ENCODE measurements at places on chromosomes 5 and 9.

GRCh38 chr5:113581388-113581787 is 67.9 kb downstream of the YTHDC2 start:
- no peak overlapping the region for H3K27ac ChIP-seq
- no peaks in the 10 kb centered on the region for H3K27me3 ChIP-seq
- H3K36me3 ChIP-seq = peaks cover 17% of the 10 kb centered on the region
- no peak overlapping the region for H3K4me3 ChIP-seq
- H3K4me1 ChIP-seq = peaks cover 2% of the 10 kb centered on the region

DNA sequence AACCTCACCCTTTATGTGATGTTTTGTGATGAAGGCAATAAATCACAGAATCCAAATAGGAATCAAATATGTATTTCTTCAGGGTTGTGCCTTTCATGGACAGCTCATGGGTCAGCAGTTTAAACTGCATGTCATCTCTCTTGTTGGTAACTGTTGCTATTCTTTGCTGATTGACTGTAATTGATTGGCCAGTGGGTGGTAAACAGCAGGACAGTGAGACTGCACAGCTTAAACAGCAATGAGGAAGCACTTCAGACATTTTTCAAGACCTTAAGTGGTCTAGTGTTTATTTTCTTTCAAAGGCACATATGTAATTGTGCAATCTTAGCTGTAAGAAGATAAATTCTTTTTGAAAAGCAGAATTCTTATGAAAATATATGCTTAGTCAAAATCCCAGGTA is 260.5 kb downstream of the COX7C start:
- no peak overlapping the region for H3K4me3 ChIP-seq
- no peak for DNase-seq
- H3K27ac ChIP-seq = no peak overlapping the region
- H3K36me3 ChIP-seq = no peaks in the 10 kb centered on the region
- H3K4me1 ChIP-seq = no peaks in the 10 kb centered on the region

- no peak overlapping the region for H3K4me3 ChIP-seq
- H3K4me1 ChIP-seq = no peaks in the 10 kb centered on the region
- H3K27me3 ChIP-seq = peaks cover 54% of the 10 kb centered on the region
- H3K36me3 ChIP-seq = no peaks in the 10 kb centered on the region
- H3K27ac ChIP-seq = no peak overlapping the region
- DNase-seq = no peak
These were observed 19.4 kb upstream of the FCN1 start for GRCh38 chr9:134937164-134937555.

DNA sequence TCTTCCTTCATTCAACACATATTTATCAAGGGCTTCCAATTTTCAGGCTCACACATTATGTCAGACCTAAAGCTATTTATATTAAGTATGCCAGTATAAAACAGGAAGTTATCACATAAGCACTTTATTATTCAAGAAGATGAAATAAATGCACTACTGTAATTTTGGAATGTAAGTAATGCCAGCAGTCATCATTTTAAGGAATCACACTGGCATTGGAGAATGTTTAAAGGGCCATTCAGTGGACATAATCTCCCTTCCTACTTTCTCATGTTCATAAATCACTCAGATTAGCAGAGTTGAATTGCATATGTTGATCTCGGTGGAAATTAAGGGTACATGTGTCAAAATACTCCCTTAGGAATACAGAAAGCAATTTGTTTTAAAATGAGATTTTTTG is 164.4 kb downstream of the GIN1 start:
- no peaks in the 10 kb centered on the region for H3K27me3 ChIP-seq
- H3K4me1 ChIP-seq = no peaks in the 10 kb centered on the region

- H3K4me3 ChIP-seq = no peak overlapping the region
- H3K27ac ChIP-seq = no peak overlapping the region
- H3K27me3 ChIP-seq = no peaks in the 10 kb centered on the region
- H3K36me3 ChIP-seq = no peaks in the 10 kb centered on the region
- DNase-seq = no peak
These were observed 59.7 kb downstream of the DCP2 start for GRCh38 chr5:113036321-113036720.

DNA sequence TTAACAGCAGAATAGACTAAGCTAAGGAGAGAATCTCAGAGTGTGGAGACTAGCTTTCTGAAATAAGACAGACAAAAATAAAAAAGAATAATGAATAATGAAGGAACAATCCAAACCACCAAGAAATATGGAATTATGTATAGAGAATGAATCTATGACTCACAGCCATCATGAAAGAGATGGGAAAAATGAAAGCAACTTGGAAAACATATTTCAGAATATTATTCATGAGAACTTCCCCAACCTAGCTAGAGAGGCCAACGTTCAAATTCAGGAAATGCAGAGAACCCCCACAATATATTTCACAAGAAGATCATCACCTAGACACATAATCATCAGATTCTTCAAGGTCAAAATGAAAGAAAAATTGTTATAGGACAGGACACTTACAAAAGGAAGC is 349.0 kb upstream of the MPDZ start:
- H3K4me1 ChIP-seq = no peaks in the 10 kb centered on the region
- no peak for DNase-seq
- no peak overlapping the region for H3K27ac ChIP-seq
- H3K4me3 ChIP-seq = no peak overlapping the region

DNA sequence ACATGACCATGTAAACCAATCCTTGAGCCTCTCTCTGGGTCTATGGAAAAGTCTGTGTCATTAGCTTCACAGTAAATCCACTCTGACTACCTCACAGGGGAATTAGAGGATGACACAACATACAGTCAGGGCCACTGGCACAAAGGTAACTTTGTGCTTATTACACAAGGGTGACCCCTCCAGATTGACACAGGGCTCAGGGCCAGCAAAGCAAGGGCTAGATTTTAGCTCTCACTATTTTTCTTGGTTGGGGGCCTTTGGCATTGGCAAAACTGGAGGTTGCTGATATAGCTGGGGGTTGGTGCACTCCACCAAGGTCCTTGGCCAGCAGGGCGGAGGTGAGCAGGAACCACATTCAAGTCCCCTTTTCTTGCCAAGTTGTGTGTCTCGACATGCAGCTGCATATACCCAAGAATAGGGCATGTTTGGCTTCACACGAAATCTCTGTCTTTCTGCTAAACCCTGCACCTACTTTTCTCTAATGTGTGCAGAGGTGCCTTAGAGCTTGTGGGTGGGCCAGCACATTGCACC is 15.2 kb upstream of the OSMR start:
- H3K27me3 ChIP-seq = peaks cover 35% of the 10 kb centered on the region
- no peak overlapping the region for H3K27ac ChIP-seq
- DNase-seq = no peak
- H3K4me3 ChIP-seq = no peak overlapping the region

- no peaks in the 10 kb centered on the region for H3K27me3 ChIP-seq
- H3K27ac ChIP-seq = no peak overlapping the region
- H3K4me3 ChIP-seq = no peak overlapping the region
- H3K4me1 ChIP-seq = no peaks in the 10 kb centered on the region
- DNase-seq = no peak
These were observed 417.8 kb upstream of the CTNND2 start for GRCh38 chr5:12322042-12322441.

DNA sequence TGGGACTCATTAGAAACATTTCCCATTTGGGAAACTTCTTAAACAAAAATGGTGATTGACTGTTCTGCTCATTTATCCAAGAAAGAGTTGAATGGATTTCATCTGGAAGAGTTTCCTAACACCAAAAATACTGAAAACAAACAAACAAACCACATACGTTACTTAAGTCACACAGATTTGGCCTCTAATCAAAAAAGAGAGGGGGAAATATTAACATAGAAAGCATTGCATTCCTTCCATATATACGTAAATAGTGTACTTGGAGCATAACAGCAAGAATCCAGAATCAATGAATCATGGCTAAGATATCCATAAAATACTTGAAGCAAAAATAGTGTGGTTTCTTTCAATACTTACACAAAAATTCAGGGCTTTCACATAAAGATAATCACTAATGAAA is 189.8 kb upstream of the MAP3K1 start:
- peaks cover 10% of the 10 kb centered on the region for H3K27me3 ChIP-seq
- no peaks in the 10 kb centered on the region for H3K36me3 ChIP-seq
- H3K27ac ChIP-seq = no peak overlapping the region
- H3K4me3 ChIP-seq = no peak overlapping the region
- DNase-seq = no peak

- H3K4me3 ChIP-seq = no peak overlapping the region
- DNase-seq = no peak
- H3K4me1 ChIP-seq = no peaks in the 10 kb centered on the region
- H3K36me3 ChIP-seq = peaks cover 3% of the 10 kb centered on the region
These were observed 230.0 kb downstream of the ADAMTSL1 start for GRCh38 chr9:18703901-18704379.

- no peak overlapping the region for H3K27ac ChIP-seq
- H3K36me3 ChIP-seq = peaks cover 4% of the 10 kb centered on the region
- no peak overlapping the region for H3K4me3 ChIP-seq
- no peaks in the 10 kb centered on the region for H3K27me3 ChIP-seq
- peaks cover 23% of the 10 kb centered on the region for H3K4me1 ChIP-seq
These were observed 98.9 kb downstream of the DAB2IP start for GRCh38 chr9:121750259-121750714.

GRCh38 chr5:175246242-175246888 is 197.6 kb downstream of the DRD1 start:
- no peak for DNase-seq
- no peak overlapping the region for H3K4me3 ChIP-seq
- no peak overlapping the region for H3K27ac ChIP-seq
- H3K36me3 ChIP-seq = no peaks in the 10 kb centered on the region
- H3K4me1 ChIP-seq = no peaks in the 10 kb centered on the region

- no peaks in the 10 kb centered on the region for H3K36me3 ChIP-seq
- H3K4me1 ChIP-seq = no peaks in the 10 kb centered on the region
- no peak for DNase-seq
- no peak overlapping the region for H3K4me3 ChIP-seq
- no peak overlapping the region for H3K27ac ChIP-seq
These were observed 234.8 kb downstream of the MED10 start for GRCh38 chr5:6143523-6143922.

Data from effector memory CD8-positive, alpha-beta T cell (primary cell).